ENCODE measurements at places on chromosomes 13 and 19.

DNA sequence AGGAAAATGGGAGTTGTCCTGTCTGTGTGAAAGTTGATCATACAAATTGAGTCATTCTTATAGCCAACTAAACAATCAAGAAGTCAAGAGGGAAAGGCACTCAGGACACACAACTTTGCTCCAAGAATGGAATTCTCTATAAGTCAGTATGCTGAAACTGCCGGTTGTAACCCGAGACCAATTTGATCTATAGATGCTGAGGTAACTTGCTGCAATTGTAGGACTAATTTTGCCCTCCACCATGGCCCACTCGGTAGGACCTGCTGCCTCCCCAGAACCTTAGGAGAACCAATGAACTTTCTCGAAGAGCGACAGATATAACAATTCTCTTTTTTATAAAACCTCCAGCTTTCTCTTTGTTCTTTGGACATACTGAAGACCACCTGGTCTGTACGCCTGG, 157.0 kb downstream of the RNF17 start:
- no peak for DNase-seq

GRCh38 chr19:37309834-37310575, 60.9 kb upstream of the ZNF527 start:
- DNase-seq: no peak

DNA sequence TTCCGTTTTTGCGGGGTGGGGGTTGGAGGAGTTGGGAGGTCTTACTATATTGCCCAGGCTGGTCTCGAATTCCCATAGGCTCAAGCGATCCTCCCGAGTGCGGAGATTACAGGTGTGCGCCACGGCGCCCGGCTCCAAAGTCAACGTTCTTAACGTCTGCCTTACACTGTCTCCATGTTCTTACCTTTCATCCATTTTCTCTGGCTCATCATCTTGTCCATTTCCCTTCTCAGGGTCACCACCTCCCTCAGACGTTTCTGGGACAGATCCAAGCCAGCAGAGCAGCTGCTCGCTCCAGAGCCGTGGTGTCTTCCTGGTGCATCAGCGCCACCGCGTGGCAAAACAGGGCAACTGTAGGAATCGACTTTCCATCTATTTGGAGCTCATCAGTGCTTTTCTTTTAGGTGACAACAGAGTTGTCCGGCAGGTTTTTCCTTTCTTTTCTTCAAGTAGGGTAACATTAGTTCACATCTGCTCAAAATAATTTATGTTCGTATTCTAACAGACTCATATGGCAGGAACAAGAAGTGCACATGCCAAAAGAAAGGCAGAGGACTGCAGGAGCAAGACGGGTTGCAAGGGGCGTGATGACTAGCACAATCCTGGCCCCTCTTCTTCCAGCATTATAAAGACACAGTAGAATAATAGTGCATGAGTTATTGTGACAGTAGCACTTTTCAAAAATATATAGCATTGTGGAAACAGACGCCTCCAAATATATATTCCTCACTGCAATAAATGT, 103.1 kb upstream of the ABCC4 start:
- DNase-seq: peak; percentile 90

DNA sequence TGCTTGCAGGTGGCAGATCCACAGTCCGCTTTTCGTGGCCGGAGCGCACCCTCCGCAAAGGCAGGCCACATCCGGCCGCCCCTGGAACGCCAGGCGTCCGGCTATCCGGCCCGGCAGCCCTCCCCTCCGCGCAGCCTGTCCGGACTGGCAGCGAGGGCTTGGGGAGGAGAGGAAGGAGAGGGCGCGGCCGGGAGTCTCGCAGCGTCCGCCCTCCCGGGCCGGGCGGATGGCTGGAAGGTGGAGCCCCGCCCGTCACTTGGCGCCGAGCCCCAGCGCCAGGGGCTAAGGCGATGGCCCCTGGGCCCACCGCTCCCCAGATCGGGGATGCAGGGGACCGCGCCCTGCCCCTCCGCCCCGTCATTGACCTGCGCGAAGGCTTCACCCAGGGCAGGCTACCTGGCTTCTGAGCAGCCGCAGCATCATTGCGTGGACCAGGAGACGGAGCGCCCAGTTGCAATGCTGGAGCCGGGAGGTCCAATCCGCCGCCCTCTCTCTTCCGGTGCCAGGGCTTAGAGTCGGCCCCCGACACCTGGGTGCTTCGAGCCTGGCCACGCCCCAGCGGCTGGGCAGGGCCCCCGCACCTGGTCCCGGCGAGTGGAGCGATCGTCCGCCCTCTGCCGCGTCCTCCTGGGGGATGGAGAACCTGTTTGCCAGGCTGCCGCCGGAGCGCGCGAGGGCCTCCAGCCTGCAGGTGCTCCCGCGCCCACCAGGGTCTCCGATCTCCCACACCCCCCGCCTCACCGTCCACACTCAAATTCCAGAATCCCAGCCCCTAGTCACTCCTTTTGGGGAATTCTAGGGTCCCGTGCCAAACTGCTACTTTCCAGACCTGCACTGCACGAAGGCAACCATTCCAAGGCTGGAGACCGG, at the start of gene FUT1:
TSS of gene FUT1 (minus strand) at position 146 of the 870 bp plus-strand sequence. CDS start 1,360 bp downstream, outside the sequence.
- no peak for DNase-seq
